AG08395 (cell line): ENCODE measurements at places on chromosomes 1 and 21.

GRCh38 chr1:32392325-32392724, 1.9 kb downstream of the BSDC1 start:
- DNase-seq, result no peak

DNA sequence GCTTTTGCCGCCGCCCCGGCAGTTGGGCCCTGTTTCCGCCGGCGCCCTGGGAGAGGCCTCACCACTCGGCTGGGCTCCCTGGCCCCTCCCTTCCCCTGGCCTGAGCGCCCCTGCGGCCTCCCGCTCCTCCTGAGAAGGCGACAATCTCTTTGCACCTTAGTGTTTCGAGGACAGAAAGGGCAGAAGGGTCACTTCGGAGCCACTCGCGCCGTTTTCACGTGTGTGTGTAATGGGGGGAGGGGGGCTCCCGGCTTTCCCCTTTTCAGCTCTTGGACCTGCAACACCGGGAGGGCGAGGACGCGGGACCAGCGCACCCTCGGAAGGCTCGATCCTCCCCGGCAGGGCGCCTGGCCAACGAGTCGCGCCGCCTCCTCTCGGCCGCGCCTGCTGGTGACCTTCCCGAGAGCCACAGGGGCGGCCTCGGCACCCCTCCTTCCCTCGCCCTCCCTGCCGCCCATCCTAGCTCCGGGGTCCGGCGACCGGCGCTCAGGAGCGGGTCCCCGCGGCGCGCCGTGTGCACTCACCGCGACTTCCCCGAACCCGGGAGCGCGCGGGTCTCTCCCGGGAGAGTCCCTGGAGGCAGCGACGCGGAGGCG, 432 bp upstream of the SIM2 start:
- no peak for DNase-seq

DNA sequence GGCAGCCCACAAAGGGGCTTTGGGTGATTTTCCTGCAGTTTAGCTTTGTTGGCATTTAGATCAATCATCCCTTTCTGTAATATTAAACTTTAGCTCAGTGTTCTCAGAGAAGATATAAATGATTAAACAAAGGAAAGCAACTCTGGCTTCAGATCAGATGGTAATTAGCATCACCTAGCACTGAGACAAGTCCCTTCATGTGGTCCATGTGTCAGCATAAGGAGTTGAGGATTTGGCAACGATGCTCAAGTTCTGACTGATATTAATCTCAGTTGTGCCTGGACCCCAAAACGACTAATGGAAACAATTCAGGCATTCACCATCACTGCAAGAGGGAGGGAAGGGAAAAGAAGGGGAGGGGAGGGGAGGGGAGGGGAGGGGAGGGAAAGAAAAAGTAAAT, 60.4 kb downstream of the SEC16B start:
- DNase-seq, result no peak

GRCh38 chr1:246742396-246742795, 18.2 kb downstream of the SCCPDH start:
- no peak for DNase-seq

DNA sequence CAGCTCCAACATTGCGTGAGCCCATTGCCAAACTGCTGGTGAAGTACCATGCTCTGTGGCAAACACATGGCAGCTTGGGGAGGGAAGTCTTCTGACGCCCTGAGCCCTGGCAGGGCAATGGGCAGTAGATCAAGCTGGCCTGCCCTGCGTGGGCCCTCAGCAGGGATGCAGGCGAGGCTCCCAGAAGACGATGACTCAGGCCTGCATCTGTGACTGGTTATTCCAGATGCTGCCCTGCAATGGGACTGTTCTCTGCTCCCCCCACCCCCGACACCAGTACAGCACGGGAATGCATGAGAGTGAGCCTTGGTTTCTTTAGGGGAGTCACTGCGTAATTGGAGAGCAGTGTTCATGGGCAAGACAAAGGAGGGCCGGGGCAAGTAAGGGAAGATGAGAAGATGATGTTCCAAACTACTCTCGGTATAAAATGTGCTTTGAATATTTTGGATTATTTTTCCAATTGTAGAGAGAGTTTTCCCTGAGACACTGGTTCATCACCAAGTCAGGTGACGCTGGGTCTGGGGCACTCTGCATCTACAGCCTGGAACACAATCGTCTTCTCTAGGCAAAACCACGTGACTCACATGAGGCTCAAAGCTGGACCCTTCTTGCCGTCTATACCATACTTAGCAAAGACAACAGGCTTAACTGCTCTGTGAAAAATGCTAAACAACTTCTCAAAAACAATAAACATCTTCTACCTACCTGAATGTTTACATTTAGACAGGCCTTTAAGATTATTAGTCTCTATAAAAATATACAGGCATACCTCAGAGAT, 9.0 kb upstream of the C1orf198 start:
- DNase-seq, result peak; percentile 90

- DNase-seq, result no peak
Observed at GRCh38 chr1:201884425-201884824, 4.3 kb upstream of the SHISA4 start.

DNA sequence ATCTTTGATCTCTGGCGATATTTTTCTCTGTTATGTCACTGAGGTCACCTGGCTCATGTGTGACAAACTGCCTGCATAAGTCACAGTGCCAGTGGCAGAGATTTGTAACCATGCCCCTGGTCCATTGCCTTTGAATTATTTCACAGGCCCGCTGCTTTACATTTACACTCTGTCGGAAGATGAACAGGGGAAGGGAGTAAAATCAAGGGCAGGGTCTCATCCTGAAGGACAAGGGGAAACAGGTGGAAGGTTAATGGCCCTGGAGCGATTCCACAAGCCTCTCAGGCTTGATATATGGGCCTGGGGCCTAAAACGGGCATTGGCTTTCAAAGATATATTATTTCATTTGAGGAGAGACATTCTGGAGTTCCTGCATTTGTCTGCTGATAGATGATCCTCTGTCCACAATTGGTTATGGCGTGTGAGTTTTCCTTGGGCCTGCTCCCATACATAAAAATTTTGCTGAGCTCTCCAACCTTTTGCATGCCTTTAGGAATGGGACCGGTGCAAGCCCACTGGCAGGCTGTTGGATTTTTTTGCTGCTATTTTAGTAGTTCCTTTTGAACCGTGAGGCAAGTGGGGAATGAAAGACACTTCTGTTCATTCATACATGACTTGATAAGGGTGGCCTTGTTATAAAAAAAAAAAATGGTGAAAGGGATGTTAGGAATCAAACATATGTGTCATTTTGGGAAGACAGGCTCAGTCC, 51.9 kb downstream of the NR5A2 start:
- DNase-seq, result no peak

DNA sequence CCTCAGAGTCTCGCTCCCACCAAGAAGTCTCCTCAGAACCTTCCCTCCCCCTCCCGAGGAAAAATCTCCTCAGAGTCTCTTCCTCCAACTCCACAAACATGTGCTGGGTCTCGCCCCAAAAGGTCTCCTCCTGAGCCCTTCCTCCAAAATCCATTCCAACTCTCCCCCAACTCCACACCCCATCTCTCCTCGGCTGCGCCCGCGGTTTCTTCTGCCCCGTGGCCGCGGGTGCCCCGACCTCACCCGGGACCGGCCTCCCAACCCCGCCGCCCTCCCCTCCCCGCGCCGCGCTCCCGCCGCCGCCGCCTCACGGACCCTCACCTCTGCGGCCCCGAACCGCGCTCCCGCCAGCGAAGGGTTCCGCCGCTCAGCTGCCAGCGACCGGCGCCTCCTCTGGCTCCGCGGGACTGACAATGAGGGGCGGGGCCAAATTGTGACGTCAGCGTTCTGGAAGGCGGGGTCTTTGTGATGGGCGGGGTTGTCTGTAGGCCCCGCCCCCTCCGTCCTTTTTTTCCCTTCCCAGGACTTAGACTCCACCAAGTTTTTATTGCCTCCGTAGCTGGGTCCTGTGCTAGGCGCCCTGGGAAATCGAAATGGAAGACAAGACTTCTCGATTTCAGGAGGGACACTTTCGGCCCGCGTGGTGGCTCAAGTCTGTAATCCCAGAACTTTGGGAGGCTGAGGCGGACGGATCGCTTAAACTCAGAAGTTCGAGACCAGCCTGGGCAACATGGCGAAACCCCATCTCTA, at the start of gene LUZP1:
Gene LUZP1, minus strand, starts transcription at position 412 of the 750 bp plus-strand sequence.
- DNase-seq, result peak; percentile 90

- DNase-seq, result no peak
Observed at GRCh38 chr1:22618056-22618455, 18.4 kb upstream of the C1QA start.

DNA sequence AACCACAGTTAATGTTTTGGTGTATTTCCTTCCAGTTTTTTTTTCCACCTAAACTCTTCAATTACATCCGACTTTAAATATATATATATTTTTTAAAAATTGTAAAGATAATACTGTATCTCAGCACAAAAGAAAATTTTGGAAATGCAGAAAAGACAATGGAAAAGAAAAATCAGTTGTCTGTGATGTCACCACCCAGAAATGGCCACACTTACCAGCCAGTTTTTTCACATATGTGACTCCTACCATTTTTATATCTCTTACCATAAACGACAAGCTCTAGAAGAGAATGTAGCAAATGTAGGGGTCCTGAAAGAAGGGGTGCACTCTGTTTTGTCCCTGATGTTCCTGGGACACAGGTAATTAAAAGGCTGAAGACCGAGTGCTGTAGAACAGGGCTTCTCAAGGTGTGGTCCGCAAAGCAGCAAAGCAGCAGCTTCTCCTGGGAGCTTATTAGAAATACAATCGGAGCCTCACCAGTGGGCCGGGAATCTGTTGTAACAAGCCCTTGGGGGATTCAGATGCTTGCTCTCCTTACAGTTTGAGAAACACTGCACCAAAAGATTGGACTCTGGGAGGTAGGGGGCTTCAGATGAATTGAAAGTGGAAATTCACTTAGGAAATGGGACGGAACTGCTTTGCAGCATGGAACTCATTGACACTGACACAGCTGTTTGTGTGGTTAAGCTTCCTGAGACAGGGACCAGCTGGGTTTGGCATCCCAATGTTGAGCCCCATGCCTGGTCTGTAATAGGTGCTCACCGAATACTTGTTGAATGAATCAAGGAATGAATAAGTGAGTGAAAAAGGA, 44.1 kb downstream of the ALPL start:
- DNase-seq, result peak; percentile 53

GRCh38 chr1:8590721-8591351, 226.6 kb downstream of the RERE start:
- DNase-seq, result peak; percentile 29

DNA sequence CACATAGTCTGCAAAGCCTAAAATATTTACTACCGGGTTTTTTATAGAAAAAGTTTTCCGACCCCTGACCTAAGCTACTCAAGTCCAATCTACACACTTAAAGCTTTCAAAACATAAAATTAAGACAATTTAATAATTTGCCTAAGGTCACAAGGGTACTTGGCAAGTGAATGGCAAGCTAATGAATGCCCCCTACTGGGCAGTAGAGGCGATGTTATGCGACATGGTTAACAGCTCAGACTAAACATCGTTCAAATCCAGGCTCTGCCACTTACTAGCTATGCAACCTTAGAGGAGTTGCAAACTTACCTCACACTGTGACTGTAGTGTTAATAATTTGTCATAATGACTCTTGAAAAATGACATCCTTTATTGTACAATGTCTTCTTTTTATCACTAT, 317.2 kb upstream of the NFIA start:
- peak; percentile 5 for DNase-seq

GRCh38 chr1:193185901-193186731, at the start of gene B3GALT2:
B3GALT2 (minus strand) TSS chr1:193186613; CDS start chr1:193181562, 5,051 bp downstream.
- DNase-seq, result peak; percentile 5

DNA sequence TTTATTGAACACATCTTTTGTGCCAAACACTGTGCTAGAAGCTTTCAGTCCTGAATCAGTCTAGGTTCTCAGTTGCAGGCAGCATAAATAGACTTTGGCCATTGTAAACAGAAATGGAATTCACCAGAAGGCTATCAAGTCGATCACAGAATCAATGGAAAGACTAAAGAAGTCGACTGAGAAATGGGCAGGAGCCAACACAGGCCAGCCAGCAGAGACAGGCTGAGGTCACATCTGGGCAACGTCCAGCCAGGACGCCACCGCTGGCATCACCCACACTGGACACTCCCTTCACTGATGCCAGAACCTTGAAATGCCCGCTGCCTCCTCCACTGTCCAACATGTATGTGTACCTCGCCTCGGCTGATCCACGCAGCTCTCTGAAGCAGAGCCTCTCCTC, 5.5 kb upstream of the CNTN2 start:
- DNase-seq, result no peak

- DNase-seq, result no peak
Observed at GRCh38 chr1:233293556-233294446, 1.7 kb downstream of the PCNX2 start.

DNA sequence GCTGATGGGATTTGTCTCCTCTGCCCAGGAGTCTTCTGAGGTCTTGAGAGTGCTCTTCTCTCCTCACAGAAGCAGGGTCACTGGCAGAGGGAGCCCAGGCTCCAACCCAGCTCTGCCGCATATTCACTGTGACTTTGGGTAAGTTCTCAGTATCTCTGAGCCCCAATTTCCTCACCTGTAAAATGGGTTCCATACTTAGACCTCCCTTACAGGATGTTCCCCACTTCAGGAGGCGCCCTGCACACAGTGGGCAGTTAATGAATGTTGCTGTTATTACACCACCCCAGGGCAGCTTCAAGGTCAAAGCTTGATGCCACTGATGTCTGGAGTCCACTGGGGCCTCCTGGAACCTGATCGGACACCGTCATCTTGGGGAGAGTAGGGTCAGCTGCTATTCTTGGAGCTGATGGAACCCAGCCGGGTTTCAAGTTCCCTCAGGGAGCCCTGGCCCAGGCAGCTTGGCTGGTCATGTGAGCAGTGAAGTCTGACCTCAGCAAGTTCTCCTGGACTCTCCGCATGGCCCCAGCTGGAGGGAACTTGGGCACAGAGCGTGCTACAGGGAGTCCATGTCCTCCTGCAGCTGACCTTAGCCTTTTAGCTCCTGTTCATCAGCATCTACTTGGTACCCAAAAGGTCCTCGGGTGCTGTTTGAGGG, 21.8 kb downstream of the COA7 start:
- DNase-seq, result no peak

GRCh38 chr1:54680387-54680786, 35.3 kb upstream of the TTC4 start:
- no peak for DNase-seq

DNA sequence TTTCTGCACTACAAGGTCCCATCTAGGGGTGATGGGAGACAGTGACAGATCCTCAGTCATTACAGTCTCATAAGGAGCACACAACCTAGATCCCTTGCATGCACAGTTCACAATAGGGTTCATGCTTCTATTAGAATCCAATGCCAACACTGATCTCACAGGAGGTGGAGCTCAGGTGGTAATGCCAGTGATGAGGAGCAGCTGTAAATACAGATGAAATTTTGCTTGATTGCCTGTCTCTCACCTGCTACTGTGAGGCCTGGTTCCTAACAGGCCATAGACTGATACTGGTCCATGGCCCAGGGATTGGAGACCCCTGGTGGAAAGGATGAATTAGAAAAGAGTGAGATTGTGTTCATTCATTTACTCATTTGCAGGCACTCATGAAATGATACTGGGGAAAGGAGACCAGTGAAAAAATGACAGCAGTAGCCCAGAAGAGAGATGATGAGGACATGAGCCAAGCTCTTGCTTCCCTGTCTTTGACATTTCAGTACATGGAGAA, 251.6 kb upstream of the DUSP10 start:
- DNase-seq, result no peak

- DNase-seq, result no peak
Observed at GRCh38 chr21:42343556-42343955, 7.2 kb downstream of the TFF2 start.

GRCh38 chr1:114495486-114495885, 15.5 kb downstream of the TRIM33 start:
- DNase-seq, result no peak
